ENCODE measurements at places on chromosomes 13 and 19. TPM values are rescaled to one million over a fixed set of nuclear protein-coding genes. Genes with fewer than 3 reads are reported as not detected.
A peak's percentile ranks its signal among the peaks of the same experiment; 100 is the strongest.

DNA sequence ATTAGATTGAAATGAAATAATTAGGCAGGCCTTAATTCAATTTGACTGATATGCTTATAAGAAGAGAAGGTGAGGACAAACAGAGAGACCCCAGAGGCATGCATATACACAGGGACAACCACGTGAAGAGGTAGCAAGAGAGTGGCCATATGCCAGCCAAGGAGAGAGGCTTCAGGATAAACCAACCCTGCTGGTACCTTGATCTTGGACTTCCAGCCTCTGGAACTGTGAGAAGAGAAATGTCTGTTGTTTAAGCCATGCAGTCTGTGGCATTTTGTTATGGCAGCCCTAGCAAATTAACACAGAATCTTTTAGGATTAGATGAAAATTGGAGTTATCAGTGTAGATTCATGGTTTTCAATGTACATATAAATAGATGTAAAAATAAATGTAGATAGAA is 120.1 kb downstream of the KCTD15 start:
- no peak for DNase-seq

The KISS1R gene
- total RNA-seq = 32.4 TPM

DNA sequence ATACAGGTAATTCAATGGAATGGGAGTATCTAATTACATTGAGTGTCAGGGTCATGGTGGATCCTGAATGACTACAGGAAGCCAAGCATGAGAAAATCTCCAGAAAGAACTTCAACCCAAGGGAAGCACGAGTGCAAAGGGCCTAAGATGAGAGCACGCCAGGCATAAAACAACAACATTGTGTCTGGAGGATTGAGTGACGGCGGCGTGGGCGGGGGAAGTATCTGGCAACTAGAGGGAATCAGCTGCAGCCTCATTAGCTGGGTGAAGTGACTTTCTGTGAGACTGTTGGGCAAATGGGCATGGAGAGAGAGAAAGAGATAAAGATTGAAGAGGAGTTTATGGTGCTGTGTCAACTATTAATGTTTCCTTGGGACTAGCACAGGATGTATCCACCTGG is 194.3 kb downstream of the GPC6 start:
- no peak for DNase-seq

DNA sequence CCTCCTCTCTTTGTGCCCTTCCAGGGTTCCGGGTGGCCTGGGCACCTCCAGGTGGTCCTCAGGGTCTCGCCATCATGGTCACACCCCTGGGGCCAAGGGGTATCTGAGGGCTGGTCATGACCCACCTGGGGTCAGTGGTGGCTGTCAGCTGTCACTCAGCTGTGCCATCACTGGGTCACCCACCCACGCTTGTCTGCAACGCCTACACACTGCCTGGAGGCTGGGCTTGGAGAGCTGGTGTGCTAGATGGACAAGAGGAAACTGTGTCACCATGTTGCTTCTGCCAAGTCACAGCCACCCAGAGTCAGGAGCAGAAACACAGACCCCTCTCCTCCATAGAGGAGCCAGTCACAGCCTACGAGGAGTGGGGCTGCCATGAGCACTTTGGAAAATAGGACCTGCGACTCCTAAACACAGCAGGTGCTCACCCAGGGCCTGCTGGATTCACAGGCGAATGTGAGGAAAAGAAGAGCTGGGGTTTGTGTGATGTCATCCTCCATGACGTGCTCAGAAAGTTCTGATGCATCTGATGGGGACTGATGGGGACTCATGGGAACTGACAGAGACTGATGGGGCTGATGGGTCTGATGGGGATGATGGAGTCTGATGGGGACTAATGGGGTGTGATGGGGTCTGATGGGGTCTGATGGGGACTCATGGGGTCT is 10.7 kb upstream of the GRTP1 start:
- peak; percentile 33 for DNase-seq
